Esophagus mucosa (tissue), 1 donor: ENCODE measurements at places on chromosomes 6 and 20.

DNA sequence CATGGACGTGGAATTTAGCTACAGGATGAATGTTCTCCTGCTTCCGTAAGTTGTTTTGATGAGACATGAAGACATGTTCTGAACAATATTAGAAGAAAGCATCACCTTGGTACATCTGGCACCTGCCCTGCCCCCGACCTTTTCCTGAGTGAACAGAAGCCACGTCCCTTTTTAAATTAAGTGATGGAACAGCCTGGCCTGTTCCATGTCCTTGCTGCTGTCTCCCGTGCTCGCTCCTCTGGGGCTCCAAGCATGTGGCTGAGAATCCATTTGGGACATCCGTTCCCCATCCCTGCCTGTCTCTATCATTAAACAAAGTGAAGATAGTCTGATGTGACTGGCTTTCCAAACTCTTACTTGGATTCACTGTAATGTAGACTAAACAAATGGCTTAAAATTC, 36.4 kb downstream of the ERMARD start:
- no peak for ATAC-seq

DNA sequence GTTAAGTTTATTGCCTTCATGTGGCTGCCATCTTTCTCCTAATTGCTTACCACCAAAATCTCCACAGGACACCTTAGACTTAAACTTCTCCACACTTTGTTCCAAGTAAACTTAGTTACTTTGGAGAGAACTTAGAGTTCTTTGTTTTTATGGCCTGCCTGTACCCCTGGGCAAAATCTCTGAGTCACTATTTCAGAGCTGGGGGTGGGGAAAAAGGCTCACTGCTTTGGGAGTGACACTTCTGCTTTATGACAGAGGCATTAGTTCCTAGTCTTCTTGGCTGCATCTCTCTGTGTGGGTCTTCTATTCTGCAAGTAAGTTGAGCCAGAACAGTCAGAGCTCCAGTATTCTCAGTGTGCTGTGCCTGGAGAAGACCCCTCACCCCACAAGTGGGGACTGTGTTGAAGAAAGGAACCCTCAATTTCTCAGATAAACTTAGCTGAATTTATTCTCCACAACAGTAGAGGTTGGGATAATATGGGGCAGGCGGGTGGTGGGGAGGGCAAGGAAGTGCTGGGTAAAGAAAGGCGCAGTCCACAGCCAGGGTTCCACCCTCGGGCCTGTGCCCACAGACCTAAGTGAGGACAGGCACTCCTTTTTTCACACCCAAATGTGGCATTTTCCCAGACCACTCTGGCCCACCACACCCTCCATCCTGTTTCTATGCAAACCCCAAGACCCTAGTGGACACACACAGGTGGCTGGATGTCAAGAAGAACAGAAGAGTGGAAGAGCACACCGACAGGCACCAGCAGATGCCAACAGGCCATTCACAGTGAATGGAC, 636.6 kb upstream of the MAN1A1 start:
- no peak for ATAC-seq

DNA sequence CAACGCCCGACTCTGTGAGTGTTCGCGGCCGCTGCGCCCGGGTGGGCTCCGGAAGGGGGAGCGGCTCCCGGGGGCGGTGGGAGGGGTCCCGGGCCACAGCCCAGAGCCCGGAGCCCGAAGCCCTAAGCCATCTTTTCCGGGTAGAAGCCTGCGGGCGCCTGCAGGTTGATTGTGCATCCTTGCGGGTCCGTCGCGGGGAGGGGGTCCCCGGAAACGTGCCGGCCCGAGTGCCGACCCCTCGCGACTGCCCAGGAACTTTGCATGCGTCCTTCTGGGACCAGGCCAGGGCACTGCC, 413 bp downstream of the PTPRA start:
- no peak for ATAC-seq

DNA sequence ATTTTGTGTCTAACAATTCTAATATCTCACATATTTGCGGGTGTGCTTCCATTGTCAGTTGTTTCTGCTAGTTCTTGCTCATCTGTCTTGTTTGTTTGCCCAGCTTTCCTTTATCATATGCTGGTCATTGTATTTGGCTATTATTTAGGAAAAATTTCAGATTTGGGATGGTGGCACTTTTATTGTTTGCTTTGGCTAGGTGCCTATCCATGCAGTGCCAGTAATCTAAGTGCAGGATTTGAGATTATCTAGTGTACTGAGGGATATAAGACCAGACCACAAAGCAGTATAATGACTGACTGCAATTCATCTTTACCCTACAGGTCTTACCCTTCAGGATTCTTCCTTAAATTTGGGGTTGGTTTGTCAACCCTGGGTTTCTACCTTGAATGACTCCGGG, 63.9 kb downstream of the NINL start:
- ATAC-seq, result no peak

GRCh38 chr6:2432292-2432691, 186.9 kb upstream of the GMDS start:
- ATAC-seq, result peak; percentile 41

DNA sequence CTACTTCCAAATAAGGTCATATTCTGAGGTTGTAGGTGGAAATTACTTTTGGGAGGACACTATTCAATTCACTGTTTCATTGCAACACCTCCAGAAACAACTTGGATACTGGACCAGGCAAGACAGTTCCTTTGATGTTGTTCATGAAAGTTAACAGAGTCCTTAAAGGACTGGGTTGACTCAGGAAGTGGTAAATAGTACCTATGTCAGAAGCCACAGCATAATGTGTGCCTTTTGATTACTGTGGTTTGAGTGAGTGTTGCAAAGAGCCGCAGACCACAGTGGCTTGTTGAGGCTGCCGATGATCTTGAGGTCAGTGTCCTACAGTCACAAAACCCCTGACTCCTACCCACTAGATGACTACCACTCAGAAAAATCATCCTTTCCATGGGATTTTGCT, 10.9 kb downstream of the IL20RA start:
- ATAC-seq, result no peak

DNA sequence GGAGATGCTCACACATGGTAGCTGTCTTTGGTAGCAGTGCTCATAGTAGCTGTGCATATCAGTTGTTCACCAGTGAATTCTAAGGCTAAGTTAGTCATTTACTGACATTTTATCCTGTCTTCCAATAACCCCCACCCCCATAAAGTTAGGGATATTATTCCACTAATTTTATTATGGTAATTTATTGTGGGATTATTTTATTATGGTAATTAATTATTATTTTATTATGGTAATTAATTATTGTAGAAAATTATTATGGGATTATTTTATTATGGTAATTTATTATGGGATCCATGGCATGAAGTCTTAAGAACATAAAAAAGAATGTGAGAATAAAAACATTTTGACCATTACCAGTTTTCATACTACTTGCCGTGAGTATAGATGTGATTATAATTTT, 406.5 kb downstream of the LAMA2 start:
- no peak for ATAC-seq

GRCh38 chr20:15835811-15836210, 737.4 kb downstream of the KIF16B start:
- ATAC-seq, result no peak

DNA sequence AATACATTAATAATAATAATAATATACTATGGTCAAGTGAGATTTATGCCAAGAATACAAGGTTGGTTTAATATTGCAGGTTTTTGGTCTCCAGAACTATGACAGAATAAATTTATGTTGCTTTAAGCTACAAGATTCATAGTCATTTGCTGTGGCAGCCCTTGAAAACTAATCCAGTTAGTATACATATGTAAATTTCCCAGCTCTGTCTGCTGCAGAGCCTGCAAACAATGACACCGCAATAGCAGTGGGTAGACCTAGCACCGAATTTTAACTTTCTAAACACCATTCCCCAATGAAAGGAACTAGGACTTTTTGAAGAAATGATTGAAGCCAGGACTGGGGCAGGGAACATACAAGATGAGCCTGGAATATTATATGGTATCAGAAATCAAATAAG, 647.7 kb upstream of the NRSN1 start:
- ATAC-seq, result no peak

DNA sequence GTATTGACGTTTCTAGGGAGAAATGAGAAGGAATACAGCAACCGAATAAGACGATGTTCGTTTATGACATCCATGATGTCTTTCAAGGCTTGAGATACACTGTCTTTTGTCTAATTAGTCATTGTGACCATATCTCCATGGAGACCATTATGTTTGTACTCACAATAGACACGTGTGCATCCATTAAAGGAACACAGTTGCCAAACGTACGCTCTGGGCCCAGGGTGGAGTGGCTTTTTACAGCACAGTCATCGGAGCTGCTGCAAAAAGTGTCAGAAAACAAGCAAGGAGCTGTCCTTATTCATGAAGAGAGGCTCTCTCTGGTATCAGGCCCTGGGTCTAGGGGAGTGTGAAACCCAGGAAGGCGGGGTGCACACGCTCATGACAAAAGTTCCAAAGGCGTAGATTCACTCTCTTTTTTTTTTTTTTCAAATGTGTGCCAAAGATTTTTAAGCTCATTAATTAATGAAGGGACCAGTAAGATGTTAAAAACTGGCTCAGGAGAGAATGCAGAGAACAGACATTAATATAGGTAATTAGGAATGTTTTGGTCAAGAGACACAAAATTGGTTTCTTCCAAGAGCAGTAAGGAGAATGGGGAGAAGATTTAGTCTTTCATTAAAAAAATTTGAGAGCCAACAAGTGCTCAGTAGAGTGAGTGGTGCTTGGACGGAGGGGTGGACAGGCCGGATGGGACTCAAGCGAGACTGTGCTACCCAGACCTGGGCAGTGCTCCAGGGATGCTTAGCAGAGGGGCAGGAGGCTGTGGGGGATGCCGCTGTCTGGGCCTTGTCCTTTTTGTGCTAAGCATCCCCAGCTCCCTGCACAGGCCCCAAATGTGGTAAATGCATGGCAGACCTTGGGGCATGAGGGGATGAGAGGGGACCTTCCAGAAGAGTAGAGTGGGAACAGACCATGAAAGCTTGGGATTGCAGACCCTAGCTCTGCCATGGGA, 34.9 kb upstream of the GTSF1L start:
- no peak for ATAC-seq

DNA sequence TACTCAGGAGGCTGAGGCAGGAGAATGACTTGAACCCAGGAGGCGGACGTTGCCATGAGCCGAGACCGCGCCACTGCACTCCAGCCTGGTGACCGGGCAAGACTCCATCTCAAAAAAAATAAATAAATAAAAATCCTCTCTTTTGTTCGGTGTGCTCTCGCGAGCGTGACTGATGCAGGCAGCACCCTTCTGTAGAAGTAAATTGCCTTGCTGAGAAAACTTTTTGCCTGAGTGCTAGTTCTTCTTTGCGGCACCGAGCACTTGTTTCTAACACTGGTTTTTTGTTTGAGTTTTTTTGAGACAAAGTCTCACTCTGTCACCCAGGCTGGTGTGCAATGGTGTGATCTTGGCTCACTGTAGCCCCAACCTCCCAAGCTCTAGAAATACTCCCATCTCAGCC, 30.5 kb downstream of the PLN start:
- no peak for ATAC-seq
